IPS DF 19.7 (cell line): ENCODE measurements at places on chromosomes 5 and 9.

DNA sequence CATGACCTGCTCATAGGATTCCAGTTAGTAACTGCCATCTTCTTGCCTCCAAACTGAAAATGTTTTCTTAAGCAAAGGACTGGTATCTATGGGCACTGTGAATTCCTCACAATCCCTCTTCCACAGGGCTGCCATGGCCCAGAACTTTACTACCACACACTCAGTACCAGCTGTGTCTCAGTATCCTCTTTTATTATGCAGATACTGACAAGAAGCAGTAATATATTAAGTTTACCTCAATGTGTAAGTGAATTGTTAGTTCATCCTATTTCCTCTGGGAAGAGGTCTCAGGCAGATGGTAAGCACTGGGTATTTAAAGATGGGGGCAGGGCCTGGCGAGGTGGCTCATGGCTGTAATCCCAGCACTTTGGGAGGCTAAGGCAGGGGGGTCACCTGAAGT, 320.8 kb upstream of the RFX3 start:
- no peak for DNase-seq

DNA sequence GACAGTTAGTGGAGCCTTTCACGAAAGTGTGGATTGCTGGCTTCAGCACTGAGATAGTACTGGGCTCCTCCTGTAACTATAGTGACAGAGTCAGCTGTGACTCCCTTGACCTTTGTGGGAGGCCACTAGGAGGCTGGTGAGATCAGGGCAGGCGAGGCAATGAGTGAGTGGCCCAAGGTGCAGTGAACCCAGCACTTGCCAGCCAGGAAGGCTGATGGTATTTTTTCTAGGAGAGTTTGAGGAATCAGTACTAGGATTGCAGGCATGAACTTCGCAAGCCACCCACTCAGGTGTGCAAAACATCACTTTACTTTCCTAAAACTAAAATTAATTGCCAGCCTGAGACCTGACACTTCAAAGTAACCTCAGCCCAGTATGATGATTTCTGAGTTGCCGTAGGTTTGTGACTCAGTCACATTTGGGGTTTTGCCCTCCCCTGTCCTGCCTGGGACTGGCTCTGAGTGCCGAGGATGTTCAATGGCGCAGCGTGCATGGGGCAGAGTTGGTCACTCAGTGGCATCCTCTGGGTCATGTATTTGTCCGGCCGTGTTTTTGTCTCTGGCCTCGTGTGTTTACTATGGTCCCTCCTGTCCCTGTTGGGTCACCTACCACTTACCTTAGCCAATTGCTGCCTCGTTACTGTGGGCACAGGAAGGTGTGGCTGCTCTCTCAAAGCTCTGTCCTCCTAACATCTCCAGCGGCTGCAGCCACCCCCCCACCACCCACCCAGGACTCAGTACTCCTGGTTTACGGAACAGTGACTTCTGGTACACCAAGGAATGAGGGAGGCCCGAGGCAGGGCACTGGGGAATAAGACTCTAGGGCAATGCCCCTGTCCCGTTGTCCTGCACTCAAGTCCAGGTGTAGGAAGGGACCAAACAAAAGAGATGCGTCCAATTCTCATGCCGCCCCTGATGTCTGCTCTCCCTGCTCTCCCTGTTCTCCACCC, 67.2 kb downstream of the IL31RA start:
- DNase-seq: no peak

DNA sequence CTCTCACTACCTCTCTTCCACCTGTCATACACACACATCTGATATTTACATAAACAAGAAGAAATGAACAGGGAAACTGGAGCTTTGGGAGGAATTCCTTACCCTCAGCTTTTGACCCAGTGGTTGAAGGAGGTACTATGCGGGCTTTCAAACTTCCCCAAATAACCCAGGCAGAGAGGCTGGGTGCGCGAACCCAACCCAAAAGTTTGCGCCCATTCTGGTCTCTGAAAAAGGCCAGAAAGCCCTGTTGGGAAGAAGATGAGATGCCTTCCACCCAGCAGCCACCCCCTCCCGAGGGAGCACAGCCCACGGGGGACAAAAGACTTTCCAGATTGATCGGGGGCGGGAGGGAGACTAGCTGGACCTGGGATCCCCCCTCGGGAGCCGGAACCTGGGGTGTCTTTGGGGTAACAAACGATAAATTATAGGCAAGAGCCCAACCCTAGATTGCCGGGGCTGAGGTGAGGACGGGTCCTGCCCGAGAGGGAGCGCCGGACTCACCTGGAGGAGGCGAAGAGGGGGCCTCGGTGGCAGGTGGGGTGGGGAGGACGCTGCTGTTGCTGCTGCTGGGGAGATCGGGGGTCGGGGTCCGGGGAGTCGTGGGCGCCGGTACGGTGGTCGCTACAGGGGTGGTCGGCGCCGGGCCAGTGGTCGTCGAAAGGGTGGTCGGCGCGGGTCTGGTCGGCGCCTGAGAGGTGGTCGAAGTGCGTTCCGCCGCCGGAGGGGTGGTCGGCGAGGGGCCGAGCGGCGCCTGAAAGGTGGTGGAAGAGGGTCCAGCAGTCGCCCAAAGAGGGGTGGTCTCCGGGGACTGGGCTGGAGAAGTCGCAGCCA, 798 bp downstream of the MEGF9 start:
- DNase-seq: no peak

GRCh38 chr9:133124123-133124906, 3.3 kb upstream of the RALGDS start:
- no peak for DNase-seq

DNA sequence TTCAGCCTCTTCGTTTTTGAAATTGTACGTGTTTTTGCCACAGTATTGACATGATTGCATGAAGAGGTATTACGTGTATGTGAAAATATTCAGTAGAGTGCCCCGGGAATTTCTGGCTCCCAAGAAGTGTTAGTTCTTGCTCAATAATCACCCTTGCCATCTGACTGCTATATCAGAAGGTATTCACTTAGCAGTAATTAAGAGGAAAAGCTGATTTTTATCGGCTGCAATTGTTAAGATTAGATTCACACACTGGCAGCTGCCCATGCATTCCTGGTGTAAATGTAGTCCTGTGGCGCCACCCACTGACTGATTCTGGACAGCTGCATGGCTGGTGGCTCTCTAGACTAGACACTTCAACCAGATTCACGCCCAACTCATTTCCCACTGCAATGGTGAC, 440.1 kb upstream of the ADAMTS16 start:
- DNase-seq: no peak

DNA sequence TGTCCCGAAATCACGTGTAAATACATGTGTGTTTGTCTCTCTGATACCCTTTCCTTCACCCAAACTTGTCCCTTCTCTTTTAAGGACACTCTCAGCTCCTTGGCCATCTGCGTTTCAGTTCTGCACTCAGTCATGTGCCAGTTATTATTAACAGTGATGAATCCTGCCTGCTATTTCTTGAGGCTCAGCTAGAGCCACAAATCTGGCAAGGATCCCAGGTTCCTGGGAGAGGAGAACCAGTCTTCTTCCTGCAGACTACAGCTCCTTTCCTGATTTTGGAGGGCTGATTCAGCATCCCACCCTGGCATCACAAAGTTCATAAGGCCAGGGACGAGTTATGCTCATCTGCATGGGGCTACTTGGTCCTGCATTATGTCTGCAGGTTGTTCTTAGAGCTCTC, 5.6 kb downstream of the MAMDC2 start:
- DNase-seq: no peak

DNA sequence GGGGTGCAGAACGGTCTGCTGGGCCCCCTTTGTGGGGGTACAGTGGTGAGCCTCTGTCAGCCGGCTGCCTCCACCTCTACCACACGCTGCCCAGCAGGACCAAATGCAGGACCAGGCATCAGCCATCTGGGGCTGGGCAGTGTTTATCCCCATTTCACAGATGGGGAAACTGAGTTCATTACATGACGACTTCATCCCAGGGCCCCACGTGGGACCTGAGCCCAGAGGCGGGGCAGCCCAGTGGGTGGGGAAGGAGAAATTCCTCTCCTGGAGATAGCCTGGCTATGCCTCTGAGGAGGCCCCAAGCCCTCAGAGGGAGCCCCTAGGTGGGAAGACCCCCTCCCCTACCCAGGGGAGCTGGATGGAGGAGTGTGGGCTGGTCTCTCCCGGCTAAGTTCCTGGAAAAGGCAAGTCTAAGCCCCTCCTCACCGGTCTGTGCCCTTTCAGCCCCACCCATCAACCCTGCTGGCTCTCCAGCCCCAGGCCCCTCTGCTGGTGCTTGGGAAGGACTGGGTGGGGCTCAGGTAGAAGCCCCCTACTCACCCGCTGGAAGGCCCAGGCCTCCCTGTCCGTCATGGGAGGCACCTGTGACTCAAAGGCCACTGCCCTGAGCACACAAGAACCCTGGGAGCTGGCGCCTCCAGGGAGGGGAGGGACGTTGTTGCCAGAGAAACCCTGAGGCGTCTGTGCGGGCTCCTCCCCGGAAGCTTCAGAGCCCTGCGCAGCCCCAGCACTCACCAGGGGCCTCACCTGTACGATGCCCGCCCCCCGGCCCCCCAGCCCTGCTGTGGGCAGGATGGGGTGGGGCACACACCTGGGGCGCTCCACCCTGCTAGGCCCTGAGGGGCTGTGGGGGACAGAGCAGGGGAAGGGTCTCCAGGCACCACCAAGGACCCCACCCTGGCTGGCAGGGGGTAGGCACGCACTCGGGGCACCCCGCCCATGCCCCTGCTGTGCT, 7.4 kb upstream of the CCDC187 start:
- DNase-seq: no peak

DNA sequence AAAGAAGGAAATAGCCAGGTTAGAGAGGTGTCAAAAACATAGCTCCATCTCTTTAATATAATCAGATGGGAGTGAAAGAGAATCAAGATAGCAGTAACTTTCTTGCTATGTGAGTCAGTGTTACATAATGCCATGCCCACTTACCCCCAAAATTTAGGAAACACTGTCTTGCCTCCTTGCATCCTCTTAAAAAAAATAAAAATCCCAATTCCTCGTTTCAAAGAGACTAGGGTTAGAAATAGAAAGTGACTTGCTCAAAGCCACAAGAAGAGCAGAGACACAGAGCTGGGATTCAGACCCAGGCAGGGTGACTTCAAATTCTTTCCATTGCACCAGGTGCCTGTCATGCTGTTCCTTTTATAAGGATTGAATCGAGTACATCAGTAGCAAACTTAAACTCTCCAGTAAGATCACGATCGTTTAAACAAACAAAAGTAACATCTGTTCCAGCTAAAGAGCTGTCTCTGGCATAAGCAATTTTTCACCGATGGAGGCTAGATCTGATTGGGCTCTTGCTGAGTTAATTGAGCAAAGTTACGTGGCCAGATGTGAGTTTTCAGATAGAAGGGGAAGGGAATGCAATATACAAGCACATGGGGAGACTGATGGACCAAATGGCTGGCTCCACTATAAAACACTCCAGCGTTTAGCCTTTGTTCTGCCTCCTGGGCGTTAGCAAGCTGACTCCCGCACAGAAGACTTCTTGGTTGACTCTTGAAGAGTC, 176.9 kb downstream of the PALM2AKAP2 start:
- DNase-seq: no peak

DNA sequence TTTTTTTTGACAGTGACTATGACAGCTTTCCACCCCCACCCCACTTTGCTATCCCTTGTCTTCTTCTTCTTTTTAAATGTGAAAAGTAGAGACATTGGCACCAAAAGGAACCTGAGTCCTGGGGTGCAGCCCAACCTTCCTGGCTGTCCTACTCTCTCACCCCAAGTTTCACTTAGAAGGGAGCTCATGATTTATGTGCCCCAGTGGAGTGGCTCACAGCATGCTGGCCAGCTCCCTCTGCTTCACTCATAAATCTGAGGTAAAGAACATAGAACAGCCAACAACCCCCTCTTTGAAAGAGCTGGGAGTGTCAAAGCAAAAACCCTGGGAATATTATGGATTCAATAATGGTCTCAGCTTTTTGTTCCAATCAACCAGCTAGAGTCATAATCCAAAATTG, 196.3 kb upstream of the DAPK1 start:
- DNase-seq: no peak

DNA sequence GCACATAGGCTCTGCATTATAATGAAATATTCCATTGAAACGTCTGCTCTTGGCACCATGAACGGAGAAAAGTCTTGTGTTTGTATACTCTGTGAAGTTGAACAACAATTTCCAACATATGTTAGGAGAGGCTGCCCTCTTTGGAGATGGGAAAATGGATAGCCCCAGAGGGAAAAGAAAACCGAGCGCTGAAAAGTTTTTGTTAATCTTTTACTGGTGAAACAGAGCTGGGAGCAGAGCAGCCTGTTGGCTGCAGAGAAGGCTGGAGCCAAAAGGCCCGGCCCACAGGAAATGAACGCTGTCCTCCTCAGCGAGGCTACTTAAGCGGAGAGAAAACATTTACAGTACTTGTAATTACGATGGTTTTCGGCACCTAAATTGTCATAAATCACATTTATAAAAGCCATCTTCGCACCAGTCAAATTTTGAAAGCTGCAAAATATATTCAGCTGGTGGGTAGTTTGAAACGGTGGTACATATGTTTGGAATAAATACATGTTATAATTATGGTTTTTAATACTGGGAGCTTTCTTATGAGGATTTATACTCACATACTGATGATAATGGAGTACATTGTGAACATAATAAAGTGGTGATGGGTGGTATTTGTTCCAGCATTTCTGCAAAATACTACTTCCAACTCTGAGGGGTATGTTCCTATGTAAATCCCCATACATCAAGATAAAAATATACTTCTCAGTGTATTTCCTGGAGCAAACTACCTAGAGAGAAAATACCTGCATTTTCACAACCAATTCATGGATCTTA, 129.6 kb upstream of the CNTLN start:
- DNase-seq: no peak

DNA sequence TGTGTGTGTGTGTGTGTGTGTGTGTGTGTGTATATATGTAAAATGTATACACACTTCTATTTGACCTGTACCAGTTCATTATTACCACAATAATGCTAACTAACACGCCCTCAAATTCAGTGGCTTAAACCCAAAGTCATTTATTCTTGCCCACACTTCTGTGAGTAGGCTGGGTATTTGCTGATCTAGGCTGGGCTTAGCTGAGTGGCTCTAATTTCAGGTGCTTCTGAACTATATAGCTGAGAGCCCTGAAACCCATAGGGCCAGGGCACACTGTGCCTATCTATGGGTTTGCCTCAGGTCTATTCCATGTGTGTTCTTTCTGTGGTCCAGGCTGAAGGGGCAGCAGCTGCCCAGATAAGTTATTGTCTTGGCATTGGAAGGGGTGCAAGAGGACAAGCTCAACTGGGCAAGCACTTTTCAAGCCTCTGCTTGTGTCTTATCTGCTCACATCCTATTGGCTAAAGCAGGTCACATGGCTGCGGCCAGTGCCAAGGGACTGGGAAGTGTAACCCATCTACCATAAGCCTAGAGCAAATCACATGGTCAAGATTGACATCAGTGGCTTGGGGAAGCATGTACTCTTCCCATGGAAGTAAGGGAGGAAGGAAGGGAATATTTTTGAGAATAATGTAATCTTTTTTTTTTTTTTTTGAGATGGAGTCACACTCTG, 139.9 kb downstream of the PALM2AKAP2 start:
- DNase-seq: no peak

DNA sequence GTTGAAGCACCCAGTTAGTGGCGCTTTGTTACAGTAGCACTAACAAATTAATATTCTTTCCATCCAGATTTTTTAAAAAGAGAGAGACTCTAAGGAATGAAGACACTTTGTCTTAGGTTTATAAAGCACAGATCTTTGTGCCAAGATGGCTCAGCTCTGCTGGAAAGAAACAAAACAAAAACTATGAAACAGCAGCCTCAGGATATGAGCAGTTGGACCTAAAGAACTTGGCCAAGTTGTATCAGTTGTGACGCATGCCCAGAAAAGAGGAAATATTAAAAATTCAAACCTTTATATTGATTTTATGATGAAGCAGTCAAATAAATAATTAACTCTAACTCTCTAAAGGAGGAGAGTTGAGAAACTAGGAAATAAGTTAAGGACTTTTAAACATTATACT, 427.2 kb downstream of the SPOCK1 start:
- DNase-seq: no peak
